ENCODE measurements at places on chromosomes 4 and X.
A peak's percentile ranks its signal among the peaks of the same experiment; 100 is the strongest.

DNA sequence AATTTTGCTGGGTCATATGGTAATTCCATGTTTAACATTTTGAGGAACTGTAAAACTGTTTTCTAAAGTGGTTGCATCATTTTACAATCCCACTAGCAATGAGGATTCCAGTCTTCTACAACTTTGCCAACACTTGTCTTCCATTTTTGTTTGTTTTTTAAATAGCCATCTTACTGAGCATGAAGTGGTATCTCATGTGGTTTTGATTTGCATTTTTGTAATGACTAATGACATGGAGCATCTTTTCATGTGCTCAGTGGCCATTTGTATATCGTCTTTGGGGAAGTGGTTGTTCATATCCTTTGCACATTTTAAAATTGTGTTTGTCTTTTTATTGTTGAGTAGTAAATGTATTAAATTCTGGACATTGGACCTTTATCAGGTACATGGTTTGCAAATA lies 94.7 kb downstream of the TMEM131L start:
- no peak for DNase-seq

- DNase-seq = no peak
Observed at GRCh38 chr4:185381288-185382196, 14.2 kb downstream of the LRP2BP start.

GRCh38 chrX:850471-850916 lies 219.9 kb downstream of the SHOX start:
- DNase-seq = no peak

GRCh38 chr4:174496631-174497432 lies 25.5 kb downstream of the HPGD start:
- DNase-seq = no peak

DNA sequence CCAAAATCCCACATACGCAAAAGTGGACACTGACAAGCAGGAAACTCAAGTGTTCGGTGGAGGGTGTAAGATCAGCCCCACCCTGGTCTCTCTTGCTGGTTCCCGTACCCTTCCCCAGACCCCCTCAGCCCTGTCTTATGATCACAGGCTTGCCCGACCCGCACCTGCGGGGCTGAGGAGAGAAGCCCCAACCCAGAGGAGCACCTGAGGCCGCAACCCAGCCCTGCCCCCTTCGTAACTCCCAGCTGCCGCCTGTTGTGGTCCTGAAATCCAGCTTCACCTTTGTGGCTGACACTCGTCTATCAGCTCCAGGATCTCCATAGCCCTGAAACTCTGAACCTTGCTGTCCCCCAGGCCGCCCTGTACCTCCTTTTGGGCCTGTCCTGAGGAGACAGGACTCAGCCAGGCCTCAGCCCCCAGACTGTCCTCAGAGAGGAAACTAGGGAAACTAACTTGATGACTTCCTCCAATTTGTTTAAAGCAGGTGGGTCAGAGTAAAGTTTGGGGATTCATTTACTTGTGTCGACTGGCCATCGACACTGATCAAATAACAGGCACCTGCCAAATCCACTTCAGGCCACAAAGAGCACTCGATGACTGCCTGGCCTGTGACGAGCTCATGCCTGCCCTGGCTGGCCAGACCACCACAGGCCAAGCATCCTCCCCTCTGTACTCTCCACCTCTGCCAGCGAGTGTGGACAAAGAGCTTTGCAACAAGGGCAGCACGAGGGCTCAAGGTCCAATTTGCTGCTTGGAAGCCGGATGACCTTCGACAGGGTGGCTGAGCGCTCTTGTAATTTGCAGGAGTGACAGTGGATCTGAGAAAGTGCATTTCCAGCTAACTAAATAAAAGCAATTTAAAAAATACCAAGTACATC lies 19.3 kb downstream of the DCTD start:
- no peak for DNase-seq

DNA sequence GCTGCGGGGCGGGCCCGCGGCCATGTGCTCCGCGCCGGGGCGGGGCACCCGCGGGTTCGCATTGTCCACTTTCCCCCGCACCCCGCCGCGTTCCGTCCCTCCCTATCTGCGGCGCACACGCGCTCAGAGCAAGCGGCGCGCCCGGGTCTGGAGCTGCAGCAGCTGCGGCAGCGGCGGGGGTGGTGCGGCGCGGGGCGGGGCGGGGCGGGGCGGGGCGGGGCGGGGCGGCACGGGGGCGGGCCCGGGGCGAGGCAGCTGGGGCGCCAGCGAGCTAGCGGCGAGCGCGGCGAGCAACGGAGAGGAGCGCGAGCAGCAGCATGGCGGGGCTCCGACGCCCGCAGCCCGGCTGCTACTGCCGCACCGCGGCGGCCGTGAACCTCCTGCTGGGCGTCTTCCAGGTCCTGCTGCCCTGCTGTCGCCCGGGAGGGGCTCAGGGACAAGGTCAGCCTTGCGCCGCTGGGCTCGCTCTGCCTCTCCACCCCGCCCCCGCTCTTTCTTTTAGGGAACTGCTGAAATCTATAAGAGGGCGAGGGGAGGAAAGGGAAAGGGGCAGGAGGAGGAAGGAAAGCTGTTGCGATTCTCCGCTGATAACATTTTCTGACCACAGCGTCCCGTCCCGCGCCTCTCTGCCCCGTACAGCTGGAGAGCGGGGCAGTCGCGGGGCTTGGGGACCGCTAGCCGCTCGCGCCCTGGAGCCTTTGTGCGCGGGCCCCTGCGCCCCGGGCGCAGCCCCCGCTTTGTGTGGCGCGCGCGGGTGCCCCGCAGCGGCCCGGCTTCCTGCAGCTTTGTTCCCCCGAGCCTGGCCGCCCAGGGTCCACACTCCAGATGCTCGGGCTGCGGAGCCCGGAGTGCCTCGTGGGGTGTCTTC lies at the start of gene TMEM131L:
TSS of gene TMEM131L (plus strand) at position 280 of the 868 bp plus-strand sequence. CDS start at position 318, 38 bp downstream.
- no peak for DNase-seq

DNA sequence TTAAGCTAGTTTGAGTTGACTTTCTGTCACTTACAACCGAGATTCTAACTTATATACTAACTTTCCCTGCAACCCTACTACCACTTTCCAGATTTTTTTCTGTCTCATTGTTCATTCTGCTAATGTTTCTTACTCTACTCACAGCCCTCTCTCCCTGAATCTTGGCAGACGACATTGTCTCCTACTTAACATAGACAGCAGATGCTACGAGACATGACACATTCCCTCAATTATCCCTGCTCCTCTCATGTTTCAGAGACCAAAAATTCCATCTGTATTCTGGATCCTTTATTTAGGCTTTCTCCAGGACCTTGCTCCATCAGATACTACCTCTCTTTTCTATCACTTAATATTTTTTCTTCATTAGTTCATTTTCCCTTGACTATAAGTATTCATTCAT lies 379.1 kb upstream of the TEX13C start:
- no peak for DNase-seq

DNA sequence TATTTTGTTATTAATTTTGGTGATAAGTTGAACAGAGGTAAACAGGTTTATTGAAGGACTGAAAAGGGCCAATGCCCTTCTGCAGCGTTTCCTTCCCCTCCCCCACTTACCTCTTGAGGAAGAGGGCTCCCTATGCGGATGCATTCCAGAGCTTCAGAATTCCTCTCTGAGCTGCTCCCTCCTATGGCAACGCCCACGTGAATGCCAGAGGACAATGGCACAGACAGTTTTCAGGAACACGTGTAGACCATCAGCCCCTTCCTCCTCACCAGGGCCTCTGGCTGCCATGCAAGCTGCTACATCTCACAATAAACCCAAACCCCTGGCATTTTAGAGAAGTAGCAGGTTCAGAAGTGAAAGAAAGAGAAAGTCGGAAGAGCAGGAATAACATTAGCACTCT lies 127.9 kb downstream of the CHRDL1 start:
- no peak for DNase-seq

GRCh38 chr4:14294611-14295010 lies 667.1 kb upstream of the BOD1L1 start:
- DNase-seq = peak; percentile 21

DNA sequence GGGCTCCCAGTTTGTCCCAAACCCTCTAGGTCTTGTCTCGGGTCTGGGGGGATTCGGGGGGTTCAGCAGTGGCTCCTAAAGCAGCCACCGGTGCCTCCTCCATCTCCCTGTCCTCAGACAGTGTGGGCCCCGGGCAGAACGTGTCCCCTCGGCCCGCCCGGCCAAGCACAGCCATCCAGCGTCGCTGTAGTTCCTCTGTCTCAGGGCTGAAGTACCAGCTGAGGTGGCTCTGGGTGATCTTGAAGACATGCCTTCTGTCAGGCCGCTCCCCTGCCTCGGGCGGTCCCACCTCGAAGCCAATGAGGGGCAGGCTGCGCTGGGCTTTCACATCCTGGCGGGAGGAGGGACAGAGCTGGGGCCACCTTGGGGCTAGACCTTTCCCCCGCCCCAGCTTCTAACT lies 5.9 kb downstream of the TSR2 start:
- DNase-seq = no peak

GRCh38 chr4:35604252-35604651 lies 640.1 kb downstream of the ARAP2 start:
- DNase-seq = no peak

GRCh38 chr4:159906517-159906916 lies 803.6 kb downstream of the RAPGEF2 start:
- no peak for DNase-seq

DNA sequence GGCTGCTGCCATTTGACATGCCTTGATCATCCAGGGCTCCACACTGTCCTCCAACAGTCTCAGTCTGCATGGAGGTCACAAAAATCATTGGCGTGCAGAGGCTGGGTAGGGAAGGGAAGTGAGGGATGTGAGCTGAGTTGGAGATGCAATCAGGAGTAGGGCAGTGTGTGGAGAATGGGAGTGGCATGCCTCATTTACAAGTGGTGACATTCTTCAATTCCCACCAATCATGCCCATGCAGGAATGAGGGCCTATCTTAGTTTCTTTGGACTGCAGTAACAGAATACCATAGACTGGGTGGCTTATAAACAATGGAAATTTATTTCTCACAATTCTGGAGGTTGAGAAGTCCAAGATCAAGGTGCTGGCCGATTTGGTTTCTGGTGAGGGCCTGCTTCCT lies 94.9 kb upstream of the PJA1 start:
- no peak for DNase-seq

GRCh38 chr4:27085396-27085795 lies 224.8 kb downstream of the STIM2 start:
- no peak for DNase-seq

GRCh38 chr4:144820011-144820727 lies 174.2 kb downstream of the HHIP start:
- DNase-seq = no peak

DNA sequence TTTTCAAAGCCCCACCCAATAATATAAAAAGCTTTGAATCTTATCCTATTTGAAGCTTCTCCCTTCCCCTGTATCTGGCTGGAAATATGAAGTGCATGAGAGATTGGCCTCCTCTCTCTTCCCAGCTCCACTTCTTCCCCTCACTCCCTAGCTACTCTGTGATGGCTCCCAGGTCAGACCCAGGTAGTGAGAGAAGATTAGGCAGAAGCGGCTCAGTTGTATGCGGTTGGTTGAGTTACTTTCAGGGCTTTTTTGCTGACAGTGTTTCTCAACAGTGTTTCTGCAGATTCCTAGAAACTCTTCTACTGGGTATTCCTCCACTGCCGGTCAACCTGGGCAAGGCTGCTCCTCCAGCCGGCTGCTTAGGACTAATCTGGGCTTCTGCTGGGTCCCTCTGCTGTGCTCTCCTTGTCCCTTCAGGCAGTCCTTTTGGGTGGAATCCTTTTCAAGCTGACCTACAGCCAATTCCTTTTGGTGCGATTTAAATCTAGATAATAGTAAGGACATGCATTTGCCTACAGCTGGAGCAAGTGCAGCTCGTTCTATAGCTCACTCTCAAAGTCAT lies 87.4 kb upstream of the SLC7A11 start:
- DNase-seq = no peak

- DNase-seq = no peak
Observed at GRCh38 chr4:166602068-166602467, 632.2 kb downstream of the SPOCK3 start.

DNA sequence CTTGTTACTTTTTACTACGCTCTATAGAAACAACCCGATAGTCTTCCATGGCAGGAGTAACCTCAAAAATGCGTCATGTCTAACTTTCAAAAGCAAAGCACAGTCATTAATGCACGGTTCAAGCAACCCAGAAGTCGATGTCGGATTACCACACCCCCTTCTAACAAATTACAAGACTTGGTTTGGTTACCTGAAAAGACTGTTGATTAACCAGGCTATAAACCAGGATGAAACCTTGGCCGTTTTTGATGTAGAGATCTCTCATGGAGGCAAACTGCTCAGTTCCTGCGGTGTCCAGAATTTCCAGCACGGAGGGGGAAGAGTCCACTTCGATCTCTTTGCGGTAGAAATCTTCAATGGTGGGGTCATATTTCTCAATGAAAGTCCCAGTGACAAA lies 2.4 kb downstream of the RAP2C start:
- no peak for DNase-seq

DNA sequence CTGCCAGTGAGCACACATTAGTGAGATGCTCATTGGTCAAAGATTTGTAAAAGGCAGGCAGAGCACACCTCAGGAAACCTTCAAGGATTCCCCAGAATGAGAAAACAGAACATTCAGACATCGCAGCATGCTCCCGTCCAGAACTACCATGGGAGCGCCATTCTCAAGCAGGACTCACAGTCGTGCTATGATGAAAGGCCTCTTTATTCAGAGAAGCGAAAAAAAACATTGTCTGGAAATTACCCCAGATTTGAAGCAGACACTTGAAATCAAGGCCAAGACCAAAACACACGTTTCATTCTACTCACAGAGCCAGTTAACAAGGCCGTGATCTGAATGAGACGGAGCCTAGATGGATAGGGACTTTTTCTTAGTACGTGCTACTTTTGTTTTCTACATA lies 961.8 kb upstream of the TENM3 start:
- DNase-seq = no peak

- no peak for DNase-seq
Observed at GRCh38 chrX:9644335-9644734, 121.3 kb downstream of the GPR143 start.

DNA sequence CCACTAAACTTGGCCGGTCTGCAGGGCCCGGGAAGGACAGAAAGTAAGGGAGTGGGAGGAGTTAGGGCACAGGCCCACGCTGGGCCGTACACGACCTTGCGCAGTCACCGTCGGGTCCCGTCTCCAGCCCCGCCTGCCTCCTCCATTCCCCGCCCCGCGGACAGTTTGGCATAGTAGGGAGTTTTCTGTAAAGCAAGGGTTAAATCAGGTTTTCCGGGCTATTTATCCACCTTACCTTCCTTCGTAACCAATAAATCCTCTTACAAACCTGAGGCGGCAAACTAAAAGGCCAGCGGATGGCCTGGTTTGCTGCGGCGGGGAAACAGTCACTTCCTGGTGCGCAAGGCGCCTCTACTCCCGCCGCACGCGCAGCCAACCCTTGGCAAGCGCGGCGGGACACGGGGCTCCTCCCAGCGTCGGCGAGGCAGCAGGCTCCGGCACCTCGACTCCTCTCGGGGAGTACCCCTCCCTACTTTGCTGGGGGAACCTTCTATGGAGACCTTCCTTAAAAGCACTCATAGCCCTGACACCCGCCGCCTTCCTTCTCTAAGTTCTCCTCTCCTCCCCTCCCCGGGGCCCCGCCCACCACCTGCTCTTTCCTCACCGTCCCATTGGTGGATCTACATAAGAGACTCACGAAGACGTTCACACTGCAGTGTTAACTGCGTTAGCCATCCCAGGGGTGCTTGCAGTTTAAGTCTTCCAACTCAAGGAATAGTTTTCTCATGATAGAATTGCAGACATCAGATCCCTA lies at the start of gene TRMT2B:
TSS of gene TRMT2B (minus strand) at position 563 of the 754 bp plus-strand sequence. CDS start 9,822 bp downstream, outside the sequence.
- DNase-seq = peak; percentile 35

Data from smooth muscle cell of the brain vasculature (primary cell).